Esophagus squamous epithelium (tissue), 5 donors: ENCODE measurements at places on chromosomes 11 and 22. TPM values are rescaled to one million over a fixed set of nuclear protein-coding genes. Genes with fewer than 3 reads are reported as not detected.

DNA sequence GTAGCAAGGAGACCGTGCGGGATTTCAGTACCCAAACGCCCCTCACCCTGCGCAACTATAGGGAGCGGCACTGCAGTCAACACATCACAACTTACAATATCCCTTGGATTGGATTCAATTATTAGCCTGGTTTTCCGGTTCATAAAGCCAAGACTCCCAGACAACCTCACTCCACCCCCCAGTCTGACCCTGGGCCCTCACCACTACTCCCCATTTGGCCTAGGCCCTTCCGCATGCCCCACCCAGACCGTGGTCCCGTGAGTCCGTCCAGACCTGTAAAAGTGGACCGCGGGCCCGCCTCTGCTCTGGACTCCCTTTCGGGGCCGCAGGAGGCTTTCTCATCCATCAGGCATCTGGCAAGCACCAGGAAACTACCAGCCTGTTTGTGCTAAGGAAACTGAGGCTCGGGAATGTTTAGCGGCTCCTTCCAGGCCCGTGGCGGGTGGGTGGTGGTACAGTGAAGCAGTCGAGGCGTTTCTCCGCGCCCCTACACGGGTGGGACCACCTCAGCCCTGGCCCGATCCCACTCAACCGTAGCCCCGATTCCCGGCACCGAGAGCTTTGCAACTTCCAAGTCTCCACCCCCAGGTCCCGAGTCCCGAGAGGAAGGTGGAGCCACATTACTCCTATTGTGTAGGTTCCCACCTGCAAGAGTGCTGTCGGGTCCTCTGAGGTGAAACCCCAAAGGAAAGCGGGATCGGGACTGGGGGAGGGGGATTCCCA, 679 bp upstream of the DPP3 start:
- no peak for DNase-seq

DNA sequence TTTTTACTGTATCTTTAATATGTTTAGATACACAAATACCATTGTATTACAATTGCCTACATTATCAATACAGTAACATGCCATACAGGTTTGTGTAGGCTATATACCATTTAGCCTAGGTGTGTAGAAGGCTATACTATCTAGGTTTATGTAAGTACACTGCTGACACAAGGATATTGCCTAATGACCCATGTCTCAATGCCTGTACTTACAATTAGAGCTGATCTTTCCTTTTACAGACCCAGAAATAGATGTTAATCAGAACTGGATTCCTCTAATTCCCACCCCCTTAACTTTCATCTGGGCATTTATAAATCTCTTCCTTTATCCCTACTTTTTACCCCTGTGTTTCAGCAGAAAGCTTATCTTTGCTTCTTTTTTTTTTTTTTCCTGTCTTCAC, 229.5 kb downstream of the METTL15 start:
- DNase-seq: no peak

DNA sequence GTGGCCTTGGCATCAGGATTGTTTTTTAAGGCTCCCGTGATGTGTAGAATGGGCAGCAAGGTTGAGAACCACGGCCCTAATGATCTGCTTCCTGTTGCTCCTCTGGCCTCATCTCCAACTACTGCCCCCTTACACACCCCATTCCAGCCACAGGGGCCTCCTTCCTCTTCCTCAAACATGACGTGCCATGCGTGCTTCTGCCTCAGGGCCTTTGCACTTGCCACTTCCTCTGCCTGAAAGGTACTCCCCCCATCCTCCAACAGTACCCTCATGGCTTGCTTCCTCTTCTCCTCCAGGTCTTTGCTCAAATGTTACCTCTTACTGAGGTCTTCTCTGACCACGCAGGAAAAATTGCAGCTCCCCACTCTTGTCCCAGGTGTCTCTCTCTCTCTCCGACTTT, 93.9 kb upstream of the CSNK2A3 start:
- DNase-seq: no peak

PLEKHA7 gene
- 54.7 TPM for total RNA-seq

MRGPRX3 gene
- not detected for total RNA-seq

DNA sequence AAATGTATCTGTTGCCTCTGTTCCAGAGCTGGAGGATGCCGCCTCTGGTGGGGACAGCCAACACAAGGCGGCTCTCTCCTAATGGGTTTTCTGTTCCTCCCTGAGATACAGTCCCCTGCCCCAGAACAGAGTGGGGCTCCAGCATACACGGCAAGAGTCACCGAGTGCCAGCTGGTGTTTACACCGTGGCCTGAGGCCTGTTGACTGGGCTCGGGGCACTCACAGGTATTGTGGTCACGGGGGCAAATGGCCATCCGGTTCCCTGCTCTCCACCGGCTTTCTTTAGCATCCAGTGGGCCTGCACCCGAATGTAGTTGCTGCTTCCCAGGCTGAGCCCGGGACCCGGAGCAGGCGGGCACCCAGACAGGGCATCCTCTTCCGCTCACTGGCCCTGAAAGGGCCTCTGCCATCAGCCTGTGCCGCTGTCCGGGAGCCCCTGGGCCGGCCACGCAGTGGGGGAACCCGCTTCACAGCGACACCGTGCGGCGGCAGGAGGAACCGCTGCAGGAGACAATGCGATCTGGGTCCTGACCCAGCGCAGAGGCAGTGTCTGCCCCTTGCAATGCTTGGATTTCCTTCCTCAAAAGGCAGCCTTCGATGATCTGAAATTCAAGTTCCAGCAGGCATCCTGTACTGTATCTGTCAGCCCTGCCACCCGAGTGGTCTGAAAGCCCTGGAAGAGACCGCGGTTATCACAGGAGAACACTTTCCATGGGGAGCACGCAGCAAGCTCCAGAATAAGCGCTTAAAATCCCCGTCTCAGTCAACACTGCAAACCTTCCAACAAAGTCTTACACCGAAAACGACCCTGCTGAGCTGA, 859 bp upstream of the KRTAP5-5 start:
- no peak for DNase-seq

DNA sequence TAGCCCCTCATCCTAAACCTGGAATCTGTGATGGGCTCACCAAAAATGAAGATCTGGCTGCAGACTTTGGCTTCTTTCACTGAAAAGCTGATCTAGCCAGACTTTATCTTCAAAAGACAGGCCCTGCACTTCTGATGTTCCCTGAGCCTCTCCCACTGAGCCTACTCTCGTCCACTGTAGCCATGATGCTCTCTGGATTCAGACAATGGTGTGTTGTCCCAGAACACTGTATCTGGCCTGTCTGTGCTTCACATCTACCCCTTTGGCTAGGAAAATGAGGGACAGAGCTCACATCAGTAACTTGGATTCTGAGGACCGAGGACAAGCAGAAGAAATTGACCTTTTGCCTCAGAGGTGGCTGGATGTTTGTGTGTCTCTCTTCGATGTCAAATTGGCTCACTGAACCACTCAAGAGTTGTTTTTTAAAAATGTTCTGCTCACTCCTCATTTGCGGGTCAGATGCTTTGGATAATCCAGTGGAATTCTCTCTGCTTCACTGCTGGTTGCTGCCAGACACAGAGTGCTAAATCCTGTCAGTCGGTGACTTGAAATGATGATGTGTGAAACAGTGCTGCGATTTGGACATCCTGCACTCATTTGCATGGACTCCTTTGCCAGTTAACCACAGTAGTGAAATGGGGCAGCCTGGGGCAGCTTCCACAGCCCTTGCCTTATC, 67.5 kb downstream of the ARFGAP2 start:
- no peak for DNase-seq

C22orf15 gene
- not detected for total RNA-seq

GRCh38 chr11:133845413-133845812, at the start of gene SPATA19:
SPATA19 (minus strand) TSS chr11:133845513; CDS start chr11:133845446, 67 bp downstream.
- DNase-seq: no peak

- no peak for DNase-seq
Observed at GRCh38 chr11:132971351-132971750, 561.0 kb downstream of the OPCML start.
